ENCODE measurements at places on chromosomes 3 and 15.

DNA sequence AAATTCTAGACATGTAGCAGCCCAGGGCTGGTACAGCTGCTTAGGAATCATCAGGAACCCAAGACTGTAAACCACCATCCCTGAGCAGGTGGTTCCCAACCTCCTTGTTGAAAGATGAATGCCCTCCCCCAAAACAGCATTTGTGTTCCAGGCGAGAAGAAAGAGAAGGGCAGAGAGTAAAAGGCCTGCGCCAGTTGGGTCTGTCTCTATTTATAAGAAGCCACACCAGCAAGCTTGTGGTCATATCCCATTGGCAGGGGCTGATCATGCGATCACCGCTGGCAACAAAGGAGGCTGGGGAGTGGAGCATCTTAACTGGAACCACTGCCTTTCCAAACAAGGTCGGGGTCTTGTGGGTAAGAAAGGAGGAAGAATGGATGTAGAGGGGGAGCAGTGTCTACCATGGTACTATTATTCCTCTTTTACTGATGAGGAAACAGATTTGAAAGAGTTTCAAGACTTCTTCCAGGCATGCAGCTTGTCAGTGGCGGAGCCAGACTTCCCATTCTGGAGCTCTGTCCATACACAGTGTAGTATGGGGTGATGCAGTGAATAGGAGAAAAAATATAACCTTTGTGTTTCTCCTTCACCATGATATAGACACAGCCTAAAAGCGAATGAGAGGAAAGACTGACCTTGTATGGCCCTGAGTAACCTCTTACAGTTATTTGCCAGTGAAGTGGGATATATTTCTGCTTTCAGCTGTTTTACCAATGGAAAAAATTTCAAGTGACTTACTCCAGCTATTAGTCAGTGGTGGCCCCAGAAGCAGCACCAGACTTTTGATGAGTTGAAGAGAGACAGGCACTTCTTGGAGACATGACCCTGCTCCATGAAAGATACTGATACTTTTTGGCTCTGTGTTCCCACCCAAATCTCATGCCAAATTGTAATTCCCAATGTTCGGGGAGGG is 222.6 kb downstream of the ABHD5 start:
- no peak for DNase-seq

DNA sequence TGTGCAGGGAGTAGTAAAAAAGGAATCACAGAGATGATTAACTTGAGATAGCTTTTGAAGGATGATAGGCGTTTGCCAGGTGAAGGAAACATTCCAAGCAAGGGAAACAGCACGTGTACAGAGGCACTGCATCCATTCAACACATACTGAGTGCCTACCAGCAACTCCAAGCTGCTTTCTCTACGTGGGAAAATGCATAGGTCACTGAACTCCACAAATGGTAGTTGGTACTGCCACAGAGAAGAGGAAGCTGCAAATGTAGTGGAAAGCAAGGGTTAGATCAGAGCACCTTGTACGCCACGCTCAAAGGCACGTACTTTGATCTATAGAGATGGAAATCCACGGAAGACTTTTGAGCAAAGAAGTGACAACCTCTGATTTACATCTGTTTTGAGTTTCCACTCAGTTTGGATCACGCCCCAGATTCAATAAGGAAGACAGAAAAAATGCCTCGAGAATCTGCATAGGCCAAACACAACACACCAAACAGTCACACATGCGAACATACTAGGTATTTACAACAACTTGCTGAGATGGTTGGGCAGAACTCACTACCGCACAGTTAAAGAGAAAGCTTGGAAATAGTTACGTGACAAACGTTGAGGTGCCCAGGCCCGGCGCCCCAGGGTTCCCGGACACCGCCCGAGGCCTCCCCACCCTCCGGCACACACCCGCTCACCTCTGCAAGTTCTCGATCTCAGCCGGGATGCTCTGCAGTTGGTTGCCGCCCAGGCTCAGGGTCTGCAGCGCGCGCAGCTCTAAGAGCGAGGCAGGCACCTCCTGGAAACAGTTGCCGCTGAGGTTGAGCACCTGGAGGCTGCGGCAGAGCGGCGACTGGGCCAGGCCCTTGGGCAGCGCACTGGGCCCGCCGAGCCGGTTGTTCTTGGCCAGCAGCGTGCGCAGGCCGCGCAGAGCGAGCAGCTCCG is 826 bp downstream of the LRRC58 start:
- DNase-seq, result peak; percentile 75

- no peak for DNase-seq
Measured at GRCh38 chr3:25297667-25298585, 130.1 kb upstream of the RARB start.

- no peak for DNase-seq
Measured at GRCh38 chr3:177776661-177777101, 579.4 kb upstream of the TBL1XR1 start.

GRCh38 chr3:133461291-133461690 is 61.4 kb downstream of the BFSP2 start:
- DNase-seq, result no peak

DNA sequence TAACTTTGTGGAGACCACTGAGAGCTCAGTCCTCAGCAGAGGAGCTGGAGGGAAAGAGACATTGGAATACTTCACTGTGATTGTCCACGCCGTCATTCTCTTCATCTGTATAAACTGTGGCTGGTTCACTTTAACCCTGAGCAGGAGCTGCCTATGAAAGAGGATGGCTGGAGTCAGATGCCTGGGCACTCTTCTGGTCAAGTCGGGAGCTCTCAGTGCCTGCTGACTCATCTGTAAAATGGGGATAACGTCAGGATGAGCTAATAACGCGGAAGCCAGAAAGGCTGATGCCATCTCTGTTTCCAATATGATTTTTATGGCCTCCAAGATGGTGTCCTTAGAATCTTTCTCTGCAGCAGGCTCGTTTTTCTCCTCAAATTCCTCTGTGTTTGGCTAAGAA is 51.6 kb upstream of the MRPS22 start:
- DNase-seq, result no peak

DNA sequence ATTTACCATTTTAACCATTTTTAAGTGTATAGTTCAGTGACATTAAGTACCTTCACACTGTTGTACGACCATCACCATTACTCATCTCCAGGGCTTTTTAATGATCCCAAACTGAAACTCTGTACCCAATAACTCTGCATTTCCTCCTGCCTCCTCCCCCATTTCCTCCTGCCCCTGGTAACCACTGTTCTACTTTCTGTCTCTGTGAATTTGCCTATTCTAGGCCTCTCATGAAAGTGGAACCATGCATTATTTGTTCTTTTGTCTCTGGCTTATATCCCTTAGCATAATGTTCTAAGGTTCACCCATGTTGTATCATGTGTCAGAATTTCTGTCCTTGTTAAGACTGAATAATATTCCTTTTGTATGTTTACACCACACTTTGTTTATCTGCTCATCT is 154.2 kb downstream of the MECOM start:
- no peak for DNase-seq

DNA sequence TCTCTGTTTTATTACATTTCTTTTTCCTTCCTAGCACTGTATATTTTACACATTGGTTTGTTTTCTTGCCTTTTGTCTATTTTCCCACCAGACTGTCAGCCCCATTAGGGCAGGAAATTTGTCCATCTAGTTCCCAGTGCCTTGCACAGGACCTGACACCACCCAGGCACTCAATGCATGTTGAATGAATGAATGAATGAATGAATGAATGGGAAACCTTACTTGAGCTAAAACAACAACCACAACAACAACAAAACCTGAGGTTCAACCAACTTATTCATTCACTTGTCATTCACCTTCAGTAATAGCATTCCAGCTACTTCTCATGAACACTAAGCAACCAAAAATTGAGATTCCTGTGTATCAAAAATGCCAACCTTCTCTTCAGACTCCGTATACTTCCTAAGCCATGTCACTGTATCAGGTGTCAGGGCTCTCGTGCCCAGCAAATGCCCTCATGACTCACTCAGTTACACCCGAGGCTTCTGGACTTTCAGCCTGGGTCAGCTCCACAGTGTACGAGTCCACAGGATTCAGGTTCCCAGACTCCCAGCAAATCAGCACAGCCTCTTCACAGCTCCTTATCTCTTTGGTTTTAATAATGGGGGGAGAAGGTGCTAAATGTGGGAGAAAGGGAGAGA is 37.3 kb downstream of the FSD2 start:
- DNase-seq, result no peak

DNA sequence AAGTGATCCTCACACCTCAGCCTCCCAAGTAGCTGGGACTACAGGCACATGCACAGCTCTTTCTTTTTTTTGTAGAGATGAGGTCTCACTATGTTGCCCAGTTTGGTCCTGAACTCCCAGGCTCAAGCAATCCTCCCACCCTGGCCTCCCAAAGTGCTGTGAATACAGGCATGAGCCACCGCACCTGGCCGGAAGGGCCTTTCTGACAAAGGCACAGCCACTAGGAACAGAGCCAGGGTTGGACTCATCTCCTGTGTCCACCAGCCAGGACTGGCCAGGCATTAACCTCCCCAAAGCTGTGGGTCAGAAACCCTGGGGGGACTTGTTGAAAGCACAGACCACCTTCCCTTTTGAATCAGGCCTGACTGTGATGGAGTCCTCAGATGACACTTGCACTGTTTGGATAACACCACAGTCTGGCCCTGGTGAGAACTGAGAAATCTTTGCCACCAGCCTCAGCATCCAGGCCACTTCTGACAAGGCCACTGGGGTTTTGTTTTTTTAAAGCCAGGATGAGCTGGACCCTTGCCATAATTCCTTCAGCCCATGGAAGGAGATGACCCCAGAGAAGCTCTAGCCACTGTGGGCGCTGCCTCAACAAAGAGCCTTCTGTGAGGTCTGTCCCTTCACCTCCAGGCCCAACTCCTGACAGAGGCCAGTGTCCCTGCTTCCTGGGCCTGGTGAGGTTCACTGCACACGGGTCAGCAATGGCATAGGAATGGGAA is 4.8 kb downstream of the TKT start:
- no peak for DNase-seq

GRCh38 chr15:40693904-40694687 is 878 bp upstream of the RAD51 start:
- no peak for DNase-seq

DNA sequence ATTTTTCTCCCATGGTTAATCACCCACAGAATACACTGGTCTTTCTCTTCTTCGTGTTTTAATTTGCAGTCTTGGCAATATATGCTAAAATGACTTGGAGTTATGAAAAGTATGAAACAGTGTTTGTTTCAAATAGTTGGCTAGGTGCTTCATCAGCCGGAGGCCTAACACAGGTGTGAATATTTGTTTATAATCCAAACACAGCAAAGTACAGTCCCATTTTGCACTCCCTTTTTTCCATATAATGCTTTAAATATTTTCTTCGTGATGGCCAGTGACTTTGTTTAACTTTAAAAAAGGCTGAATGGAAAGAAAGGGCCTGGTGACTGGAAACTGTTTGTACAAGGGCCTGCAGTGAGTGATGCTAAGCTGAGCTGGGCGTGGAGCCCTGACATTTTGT is 219.7 kb upstream of the LRIG1 start:
- no peak for DNase-seq

- DNase-seq, result peak; percentile 78
Measured at GRCh38 chr3:194485881-194486539, 792 bp downstream of the ATP13A3 start.

- no peak for DNase-seq
Measured at GRCh38 chr3:10240799-10241198, 7.5 kb upstream of the TATDN2 start.

DNA sequence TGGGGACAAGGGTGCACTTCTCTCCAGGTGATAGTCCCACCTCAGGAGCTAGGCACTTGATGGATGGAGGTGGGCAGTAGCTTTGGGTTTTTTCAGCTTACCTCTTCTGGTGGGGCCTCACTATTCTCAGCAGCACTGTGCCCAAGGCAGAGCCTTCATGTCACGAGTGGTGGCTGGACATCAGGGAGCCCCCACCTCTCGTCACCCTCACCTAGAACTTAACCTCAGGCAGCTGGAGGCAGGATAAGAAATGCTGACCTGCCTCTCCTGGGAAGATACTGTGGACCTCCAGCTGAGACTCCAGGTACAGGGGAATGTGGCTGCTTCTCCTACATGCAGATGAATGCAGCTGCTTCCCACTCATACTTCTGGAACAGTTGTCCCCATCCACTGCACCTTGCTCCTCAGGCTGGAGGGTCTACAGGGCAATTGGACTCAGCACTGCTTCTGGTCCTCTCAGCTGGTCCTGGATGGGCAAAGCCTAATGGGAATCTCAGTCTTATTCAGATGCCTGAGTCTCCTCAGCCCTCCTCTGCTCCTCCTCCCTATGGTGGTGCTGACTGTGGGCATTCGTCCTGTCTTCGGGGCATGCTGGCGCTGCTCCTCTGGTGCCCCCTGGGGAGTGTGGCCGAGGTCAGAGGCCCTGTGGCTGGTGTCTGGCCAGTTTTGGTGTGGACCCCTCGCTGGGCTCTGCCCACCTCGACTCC is 129.9 kb downstream of the KLF13 start:
- peak; percentile 50 for DNase-seq

DNA sequence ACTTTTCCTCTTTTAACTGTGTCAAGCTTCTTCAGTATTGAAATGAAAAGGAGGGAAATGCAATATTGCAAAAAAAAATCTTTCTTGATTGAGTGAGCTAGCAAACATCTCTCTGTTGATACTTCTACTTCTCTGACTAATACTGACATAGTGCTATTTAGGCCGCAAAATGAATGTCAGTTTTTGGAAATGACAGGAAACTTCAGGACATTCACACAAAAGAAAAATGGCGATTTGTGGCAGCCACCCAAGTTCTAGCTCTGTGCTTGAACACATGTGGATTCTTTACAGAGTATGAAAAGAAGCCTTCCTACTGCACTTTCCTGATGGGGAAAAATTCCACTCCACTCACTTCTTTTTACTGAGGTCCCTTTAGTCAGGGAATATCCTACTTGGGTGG is 486.8 kb upstream of the ALCAM start:
- DNase-seq, result no peak

DNA sequence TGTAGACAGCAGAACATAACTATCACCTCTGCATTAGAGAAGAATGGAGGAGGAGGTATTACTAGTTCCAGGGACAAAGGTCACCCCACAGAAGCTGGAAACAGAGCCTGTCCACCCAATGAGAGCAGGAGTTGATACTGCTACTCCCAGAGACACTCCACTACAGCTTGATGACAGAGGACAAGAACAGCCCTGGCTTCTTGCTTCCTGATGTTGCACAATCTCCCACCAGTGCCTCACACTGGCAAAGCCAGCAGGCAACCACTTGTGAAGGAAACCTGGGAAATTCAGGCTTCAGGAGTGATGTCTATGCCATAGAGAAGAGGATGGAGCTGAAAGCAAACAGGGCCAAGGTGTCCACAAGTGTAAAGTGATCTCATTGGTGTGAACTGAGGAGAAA is 78.0 kb upstream of the POU1F1 start:
- DNase-seq, result no peak

DNA sequence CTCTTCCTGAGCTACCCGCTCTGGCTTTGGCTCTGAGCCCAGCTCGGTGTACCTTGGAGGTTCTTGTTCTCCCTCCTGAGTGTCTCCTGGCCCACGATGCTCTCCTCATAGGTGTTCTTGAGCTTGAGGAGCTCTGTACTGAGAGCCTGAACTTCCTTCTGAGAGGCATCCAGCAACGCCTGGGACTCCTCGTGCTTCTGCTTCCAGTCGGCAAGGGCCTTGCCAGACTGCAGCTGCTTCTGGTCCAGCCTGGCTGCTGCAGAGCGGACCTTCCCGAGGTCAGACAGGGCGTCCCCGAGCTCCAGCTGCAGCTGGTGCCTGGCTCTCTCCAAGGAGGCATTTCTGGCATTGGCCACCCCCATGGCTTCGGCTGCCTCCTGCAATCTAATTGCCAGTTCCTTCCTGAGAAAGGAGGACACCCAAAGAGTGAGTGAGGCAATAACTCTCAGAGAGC is 99.8 kb downstream of the MYH15 start:
- DNase-seq, result no peak

All from cardiac septum (tissue), 1 donor.